ENCODE measurements at places on chromosomes 13 and 19.

- DNase-seq: no peak
These were observed 81.8 kb downstream of the SPRY2 start for GRCh38 chr13:80259159-80259558.

DNA sequence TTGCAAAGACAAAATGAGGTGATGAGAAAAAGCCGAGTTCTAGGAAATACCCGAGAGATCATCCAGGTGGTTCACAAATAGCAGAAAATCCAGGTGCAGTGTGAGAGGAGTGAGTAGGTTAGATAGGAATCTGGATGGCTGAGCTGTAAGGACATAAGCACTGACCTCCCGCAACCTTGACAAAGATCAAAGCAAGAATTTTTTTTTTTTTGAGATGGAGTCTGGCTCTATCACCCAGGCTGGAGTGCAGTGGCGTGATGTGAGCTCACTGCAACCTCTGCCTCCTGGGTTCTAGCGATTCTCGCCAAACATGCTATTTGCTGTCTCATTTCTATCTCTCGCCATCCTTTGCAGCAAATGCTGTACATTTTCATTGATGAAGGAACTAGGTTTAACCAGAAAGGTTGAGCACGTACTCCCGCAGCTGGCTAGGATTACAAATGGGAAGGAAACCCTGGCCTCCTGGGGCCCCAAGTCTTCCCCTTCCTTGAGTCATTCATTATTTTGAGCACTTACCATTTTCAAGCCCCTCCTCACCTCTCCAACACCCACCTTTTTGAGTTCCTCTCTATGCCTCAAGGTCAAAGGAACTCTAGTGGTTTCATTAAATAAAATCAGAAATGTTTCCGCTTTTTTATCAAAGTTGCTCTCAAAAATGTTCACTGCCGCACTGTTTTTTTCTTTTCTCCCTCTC lies 38.8 kb downstream of the NLRP12 start:
- no peak for DNase-seq

GRCh38 chr13:65473196-65473595 lies 1756.9 kb downstream of the PCDH9 start:
- no peak for DNase-seq

GRCh38 chr19:48676887-48677286 lies 4.1 kb upstream of the NTN5 start:
- DNase-seq: no peak

DNA sequence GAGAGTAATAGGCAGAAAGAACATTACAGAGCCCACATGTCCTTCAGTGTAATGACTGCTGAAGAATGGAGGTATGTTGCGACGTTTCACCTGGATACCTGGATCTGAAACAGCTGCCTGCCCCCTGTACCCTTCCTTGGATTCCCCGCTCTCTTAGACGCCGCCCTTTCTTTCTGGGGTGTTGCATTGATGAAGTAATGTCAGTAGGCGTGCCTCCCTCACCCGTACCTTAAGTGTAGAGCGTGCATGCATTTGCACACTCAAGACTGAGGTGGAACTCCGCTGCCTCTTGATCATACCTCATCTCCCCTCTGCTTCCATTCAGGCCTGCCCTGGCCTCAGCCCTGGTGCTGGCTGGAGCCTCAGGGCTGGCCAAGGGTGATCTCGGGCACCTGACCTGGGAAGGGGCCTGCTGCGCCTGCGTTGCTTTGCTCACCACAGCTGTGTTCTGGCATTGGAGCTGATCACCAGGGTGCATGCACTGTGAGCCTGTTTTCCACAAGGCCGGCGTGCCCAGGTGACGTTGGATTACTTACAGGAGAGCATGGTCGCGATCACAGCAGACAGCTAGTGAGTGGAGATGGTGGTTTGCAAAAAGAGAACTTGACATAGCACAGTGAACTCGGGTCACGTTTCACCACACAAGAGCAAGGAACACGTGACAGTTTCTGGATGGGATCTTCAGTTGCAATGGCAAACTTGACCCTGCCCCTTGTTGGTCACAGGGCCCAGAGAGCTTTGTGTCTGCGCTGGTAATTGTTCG lies 99.0 kb downstream of the ARHGEF7 start:
- no peak for DNase-seq

DNA sequence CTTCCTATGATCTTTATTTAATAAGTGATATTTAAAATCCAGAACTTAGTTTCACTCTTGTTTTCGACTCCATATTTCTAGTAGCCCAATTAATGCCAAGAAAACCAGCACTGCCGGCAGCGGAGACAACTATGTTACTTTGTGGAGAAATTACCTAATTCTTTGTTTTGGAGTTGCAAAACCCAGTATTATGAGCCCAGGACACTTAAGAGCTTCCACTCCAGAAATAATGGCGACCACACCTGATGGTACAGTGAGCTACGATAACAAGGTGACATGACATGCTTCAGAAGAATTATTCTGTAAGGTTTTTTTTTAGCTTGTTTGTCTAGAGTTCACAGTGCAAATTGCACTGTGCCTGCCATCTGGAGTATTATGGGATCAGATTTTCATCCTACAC lies 136.4 kb downstream of the ZAR1L start:
- no peak for DNase-seq

- no peak for DNase-seq
These were observed 30.2 kb upstream of the CD33 start for GRCh38 chr19:51194527-51195315.

GRCh38 chr19:18718015-18718526 lies 34.6 kb downstream of the CRTC1 start:
- DNase-seq: no peak

DNA sequence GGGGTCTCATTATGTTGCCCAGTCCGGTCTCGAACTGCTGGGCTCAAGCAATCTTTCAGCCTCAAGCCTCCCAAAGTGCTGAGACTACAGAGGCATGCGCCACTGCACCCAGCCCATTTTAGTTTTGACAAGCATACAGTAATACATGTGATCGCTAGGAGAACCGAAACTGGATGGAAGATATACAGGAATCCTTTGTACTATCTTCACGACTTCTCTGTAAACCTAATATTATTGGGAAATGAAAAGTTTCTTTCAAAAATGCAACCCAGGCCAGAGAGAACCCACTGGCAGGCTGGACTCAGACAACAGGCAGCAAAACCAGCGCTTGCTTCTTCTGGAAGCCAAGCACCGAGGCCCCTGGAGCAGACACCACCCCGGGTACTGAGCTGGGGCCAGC lies 9.4 kb downstream of the C19orf12 start:
- DNase-seq: no peak
